ENCODE measurements at places on chromosomes 16 and 17.

GRCh38 chr17:7883781-7884386 is 4.7 kb upstream of the CHD3 start:
- peak; percentile 27 for DNase-seq

GRCh38 chr17:64661976-64662773 is at the start of gene SMURF2:
Gene SMURF2 (minus strand): TSS chr17:64662307. CDS start chr17:64661880, 427 bp downstream.
- DNase-seq, result peak; percentile 71

DNA sequence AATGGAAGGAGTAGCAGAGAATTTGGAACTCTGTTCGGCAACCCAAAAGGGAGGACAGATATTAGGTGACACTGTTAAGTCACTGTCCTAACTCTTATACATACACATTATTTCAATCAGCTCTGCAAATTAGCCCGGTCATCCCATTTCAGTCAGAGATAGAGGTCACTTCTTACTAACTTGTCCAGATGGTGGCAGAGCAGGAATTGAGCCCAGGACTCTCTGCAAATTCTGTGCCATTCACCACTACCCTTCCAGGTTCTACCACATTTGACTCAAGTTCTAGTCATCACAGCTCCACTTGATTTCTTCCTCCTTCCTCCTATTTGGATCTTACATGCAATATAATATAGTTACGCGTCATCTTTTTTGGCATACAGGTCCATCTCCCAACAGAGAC is 35.9 kb upstream of the NUDT7 start:
- DNase-seq, result no peak

DNA sequence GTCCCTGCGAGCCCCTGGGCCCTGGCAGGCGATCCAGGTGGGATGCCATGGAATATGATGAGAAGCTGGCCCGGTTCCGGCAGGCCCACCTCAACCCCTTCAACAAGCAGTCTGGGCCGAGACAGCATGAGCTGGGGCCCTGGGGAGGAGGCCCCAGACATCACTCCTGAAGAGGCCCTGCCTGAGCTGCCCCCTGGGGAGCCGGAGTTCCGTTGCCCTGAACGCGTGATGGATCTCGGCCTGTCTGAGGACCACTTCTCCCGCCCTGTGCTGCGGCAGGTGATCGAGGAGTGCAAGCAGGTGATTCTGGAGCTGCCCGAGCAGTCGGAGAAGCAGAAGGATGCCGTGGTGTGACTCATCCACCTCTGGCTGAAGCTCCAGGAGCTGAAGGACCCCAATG is 33.1 kb downstream of the CDRT15L2 start:
- DNase-seq, result no peak

DNA sequence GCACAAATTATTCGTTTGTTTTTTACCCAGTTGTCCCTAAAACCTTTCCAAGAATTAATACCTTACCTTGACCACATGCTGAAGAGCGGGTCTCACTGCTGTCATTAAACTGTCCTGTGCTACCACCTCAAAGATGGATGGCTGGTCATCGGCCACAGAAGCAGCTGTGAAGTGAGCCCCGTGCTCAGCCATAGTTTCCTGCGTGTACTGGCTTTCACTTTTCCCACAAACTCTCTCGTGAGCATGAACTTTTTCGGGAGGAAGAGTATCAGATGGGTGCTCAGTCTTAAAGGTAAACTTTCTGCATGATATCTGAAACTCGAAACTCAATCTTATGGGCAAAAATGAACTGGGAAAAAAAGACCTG is 558 bp downstream of the PEX12 start:
- DNase-seq, result no peak

DNA sequence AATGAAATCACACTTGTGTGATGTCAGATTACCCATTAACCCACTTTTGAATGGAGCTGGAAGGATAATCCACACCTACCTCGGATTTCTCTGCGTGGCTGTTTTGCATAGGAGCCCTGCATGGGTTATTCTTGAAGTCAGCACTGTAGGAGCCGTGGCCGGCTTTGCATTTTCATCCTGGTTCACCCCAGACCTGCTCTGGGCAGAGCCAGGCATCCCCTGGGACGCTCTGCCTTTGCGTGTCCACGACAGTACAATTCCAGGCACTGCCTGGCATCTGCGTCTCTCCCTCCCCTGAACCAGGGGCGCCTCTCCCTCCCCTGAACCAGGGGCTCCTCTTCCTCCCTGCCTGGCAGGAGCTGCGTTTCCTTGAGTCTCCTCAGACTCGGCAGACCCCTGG is 29.7 kb upstream of the ZNF750 start:
- no peak for DNase-seq

All from activated T-cell treated with anti-CD3 and anti-CD28 coated beads for 24 hours (primary cell).